ENCODE measurements at places on chromosomes 12 and 14. TPM values are rescaled to one million over a fixed set of nuclear protein-coding genes. Genes with fewer than 3 reads are reported as not detected.

GRCh38 chr12:5295151-5295550, 136.8 kb upstream of the NTF3 start:
- no peak overlapping the region for H3K4me3 ChIP-seq
- no peaks in the 10 kb centered on the region for H3K4me1 ChIP-seq
- H3K27me3 ChIP-seq, result no peaks in the 10 kb centered on the region
- H3K27ac ChIP-seq, result no peak overlapping the region
- DNase-seq, result no peak

DNA sequence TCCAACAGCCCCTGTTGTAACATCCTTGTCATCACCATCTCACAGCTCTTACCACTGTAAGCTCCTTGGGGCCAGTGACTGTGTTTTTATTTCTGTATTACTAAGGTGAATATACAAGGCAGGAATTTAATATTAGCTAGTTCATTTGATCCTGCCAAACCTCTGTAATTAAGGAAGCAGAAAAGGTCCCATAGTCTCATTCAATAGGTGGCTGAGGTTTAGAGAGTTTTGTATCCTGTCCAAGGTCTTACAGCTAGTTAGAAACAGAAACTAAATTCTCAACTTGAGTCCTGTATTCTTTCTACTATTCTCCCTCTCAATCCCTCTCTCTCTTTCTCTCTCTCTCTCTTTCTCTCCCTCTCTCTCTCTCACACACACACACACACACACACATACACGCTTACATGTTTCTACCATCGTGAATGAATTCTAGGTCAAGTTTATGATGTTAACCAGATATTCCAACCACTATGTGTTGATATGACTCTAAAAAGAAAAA, 543 bp upstream of the GLIPR1 start:
- peaks cover 64% of the 10 kb centered on the region for H3K4me1 ChIP-seq
- no peak for DNase-seq

GRCh38 chr12:129657179-129657578, 246.6 kb downstream of the TMEM132D start:
- no peaks in the 10 kb centered on the region for H3K27me3 ChIP-seq
- no peaks in the 10 kb centered on the region for H3K4me1 ChIP-seq
- DNase-seq, result no peak
- H3K27ac ChIP-seq, result no peak overlapping the region

DNA sequence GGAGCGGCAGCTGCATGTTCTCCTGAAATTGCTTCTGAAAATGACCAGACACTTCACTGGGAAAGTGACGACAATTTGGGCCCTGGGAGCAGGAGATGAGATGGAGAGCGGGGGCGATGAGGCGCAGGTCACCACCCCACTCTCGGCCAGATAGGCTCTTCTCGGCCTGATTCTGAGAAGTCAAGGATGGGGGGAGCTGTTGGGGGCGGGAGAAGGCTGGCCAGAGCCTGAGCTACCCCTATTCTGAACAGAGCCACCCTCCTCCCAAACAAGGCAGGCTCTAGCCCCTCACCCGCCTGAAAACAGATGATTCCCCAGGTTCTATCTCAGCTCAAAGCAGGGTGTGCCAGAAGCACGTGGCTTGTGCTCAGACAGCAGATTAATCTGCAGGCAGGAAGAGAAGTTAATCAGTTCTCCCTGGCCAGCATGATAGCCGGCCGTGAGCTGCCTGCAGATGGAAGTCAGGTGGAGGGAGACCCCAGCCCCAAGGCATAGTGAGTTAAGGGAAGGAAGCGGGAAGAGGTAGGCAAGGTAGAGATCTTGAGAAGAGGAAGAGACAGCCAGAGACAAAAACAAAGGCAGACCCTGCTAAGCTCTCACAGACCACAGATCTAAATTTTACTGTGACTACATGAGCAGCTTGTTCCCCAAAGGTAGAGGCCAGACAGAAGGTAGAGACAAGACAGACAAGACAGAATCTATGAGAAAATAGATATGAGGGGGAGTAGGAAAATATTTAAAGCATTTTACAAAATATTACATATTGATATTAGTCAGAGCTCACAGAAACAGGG, 10.9 kb upstream of the TAC3 start:
- peaks cover 46% of the 10 kb centered on the region for H3K4me1 ChIP-seq
- no peak for DNase-seq
- no peak overlapping the region for H3K27ac ChIP-seq
- H3K36me3 ChIP-seq, result no peaks in the 10 kb centered on the region

DNA sequence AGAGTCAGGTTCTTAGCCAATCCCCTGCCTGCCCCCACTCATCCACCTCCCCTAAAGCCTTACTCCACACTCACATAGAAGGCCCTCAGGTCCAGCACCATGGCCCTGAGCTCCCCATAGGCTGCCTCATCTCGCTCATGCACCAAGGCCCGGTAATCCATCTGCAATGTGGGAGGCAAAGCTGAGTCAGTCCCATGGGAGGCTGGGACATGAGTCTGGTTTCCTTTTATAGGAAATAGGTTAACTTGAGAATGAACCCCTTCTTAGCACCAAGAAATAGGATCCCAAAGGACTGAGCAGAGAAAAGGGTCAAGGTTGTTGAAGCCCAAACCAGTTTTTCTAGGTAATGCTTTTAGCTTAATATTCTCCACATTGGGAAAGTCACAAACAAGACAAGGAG, 2.1 kb upstream of the EMC9 start:
- peaks cover 28% of the 10 kb centered on the region for H3K36me3 ChIP-seq
- no peak overlapping the region for H3K27ac ChIP-seq
- H3K4me3 ChIP-seq, result no peak overlapping the region
- no peaks in the 10 kb centered on the region for H3K27me3 ChIP-seq

DNA sequence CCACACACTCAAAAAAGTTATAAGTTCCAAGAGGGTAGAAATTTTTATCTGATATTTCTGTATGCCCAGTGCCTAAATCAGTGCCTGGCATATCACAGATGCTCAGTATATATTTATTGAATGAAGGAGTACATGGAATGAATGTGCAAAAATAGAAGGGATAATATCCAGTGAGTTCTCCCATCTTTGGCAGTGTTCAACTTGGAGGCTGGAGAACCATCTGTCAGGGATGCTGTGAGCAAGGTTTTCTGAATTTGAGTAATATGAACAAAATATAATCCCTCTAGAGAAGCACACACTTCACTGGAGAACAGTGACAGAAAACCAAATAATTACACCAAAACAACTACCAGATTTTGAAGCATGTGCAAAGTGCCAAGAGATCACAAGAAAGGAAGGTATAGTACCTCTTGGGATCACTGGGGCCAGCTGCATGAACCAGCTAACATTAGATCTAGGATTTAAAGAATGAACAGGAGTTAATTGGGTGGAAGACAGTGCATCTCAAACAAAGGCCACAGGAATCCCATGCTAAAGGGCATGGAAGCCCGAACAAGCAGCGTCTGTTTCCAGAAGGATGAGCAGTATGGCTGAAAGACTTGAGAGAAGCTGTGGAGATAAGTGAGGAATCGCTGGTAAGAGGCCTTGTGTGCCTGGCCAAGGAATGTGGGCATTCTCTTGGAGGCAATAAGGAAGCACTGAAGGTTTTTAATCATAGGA, 11.5 kb downstream of the SLC8A3 start:
- DNase-seq, result no peak
- H3K27ac ChIP-seq, result no peak overlapping the region
- no peaks in the 10 kb centered on the region for H3K36me3 ChIP-seq
- no peak overlapping the region for H3K4me3 ChIP-seq

DNA sequence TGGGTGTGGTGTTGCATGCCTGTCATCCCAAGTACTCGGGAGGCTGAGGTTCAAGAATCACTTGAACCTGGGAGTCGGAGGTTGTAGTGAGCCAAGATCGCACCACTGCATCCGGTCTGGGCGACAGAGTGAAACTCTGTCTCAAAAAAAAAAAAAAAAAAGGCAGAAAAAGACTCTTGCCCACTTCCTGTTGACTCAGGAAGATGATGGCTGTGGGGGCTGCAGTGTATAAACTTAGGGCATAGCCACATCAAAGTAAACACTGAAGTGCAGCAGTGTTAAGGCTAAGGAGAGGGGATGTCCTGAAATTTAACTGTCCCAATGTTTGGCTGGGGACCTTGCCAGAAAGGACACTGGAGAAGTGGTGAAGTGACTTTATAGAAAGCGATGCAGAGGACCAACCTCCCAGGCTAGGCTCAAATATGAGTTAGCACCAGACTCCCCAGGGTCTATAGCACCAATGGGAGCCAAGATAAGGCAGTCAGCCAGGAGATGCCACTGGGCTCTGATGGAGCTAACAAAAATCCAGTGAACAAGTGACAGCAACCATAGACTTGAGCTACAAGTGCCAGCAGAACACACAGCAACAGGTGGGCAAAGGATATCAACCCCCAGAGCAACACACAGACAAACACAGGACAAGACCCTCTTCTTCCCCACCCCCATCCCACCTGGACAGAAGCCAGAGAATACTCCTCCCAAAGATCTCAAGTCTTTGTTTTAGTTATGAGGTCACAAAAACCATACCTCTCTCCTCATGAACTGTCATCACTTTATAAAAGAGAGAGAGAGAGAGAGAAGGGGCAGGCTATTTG, 28.0 kb downstream of the NELL2 start:
- H3K4me3 ChIP-seq, result peak overlapping the region; percentile 51
- no peaks in the 10 kb centered on the region for H3K36me3 ChIP-seq
- peak; percentile 87 for DNase-seq
- peaks cover 89% of the 10 kb centered on the region for H3K4me1 ChIP-seq

DNA sequence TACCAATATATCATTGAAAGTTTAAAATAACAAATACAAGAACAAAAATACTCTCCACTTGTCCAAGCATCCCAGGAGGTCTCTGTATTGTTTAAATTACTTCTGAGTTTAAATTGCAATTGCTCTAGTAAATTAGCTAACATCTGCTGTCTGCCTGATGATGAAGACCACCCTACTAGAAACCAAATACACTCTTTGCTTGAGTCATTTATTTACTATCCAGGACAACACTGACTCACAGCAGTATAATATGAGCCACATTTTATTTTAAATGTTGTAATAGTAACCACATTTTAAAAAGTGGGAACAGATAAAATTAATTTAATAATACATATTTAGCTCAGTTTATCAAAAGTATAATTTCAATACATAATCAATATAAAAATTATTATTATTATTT, 62.9 kb upstream of the EEA1 start:
- no peak for DNase-seq
- H3K36me3 ChIP-seq, result no peaks in the 10 kb centered on the region
- H3K27me3 ChIP-seq, result no peaks in the 10 kb centered on the region
- H3K4me1 ChIP-seq, result peaks cover 8% of the 10 kb centered on the region
- H3K4me3 ChIP-seq, result no peak overlapping the region

DNA sequence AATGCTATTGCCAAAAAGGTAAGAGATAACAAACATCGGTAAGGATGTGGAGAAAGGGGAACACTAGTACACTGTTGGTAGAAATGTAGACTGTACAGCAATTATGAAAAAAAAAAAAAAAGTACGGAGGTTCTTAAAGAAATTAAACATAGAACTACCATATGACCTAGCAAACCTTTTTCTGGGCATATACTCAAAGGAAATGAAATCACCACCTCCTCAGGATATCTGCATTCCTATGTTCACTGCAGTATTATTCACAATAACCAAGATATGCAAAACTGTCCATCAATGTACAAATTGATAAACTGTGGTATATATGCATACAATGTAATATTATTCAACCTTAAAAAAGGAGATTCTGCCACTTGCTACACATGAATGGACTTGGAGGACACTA, 60.7 kb downstream of the INSM2 start:
- no peaks in the 10 kb centered on the region for H3K27me3 ChIP-seq
- no peaks in the 10 kb centered on the region for H3K36me3 ChIP-seq
- no peaks in the 10 kb centered on the region for H3K4me1 ChIP-seq

DNA sequence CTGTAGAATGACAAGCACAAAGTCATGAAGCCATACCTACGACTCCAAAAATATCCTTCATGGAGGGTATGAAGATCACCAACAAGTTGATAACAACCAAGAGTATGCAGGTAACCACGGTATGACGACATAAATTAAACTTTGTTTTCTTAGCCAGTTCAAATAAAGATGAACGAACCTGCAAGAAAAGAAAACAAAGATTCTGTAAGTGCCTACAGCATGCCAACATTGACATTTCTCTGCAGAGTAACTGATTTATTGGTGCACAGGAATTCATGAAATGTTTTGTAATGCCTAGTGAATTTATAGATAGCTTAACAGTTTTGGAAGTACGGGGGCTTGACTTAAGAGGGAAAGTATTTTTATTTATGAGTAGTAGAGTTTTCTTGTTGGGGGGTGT, 71.0 kb downstream of the SLC38A1 start:
- no peak overlapping the region for H3K27ac ChIP-seq
- no peak for DNase-seq
- no peaks in the 10 kb centered on the region for H3K27me3 ChIP-seq
- peaks cover 54% of the 10 kb centered on the region for H3K36me3 ChIP-seq
- no peak overlapping the region for H3K4me3 ChIP-seq

GRCh38 chr14:72808564-72808963, 85.3 kb downstream of the DPF3 start:
- H3K4me1 ChIP-seq, result peaks cover 12% of the 10 kb centered on the region
- H3K4me3 ChIP-seq, result no peak overlapping the region
- no peak overlapping the region for H3K27ac ChIP-seq
- DNase-seq, result no peak
- no peaks in the 10 kb centered on the region for H3K27me3 ChIP-seq
- no peaks in the 10 kb centered on the region for H3K36me3 ChIP-seq

GRCh38 chr14:44412858-44413569, 94.1 kb downstream of the FSCB start:
- no peak overlapping the region for H3K4me3 ChIP-seq
- no peaks in the 10 kb centered on the region for H3K27me3 ChIP-seq
- H3K4me1 ChIP-seq, result no peaks in the 10 kb centered on the region
- H3K27ac ChIP-seq, result no peak overlapping the region
- H3K36me3 ChIP-seq, result no peaks in the 10 kb centered on the region

- H3K4me1 ChIP-seq, result no peaks in the 10 kb centered on the region
- no peak overlapping the region for H3K27ac ChIP-seq
- H3K36me3 ChIP-seq, result no peaks in the 10 kb centered on the region
- DNase-seq, result no peak
- H3K4me3 ChIP-seq, result no peak overlapping the region
- H3K27me3 ChIP-seq, result no peaks in the 10 kb centered on the region
Measured at GRCh38 chr12:30151831-30152230, 368.1 kb upstream of the TMTC1 start.

GRCh38 chr12:8455271-8455670, 491 bp upstream of the CLEC6A start:
- H3K36me3 ChIP-seq, result no peaks in the 10 kb centered on the region
- H3K4me1 ChIP-seq, result no peaks in the 10 kb centered on the region
- no peak overlapping the region for H3K27ac ChIP-seq
- DNase-seq, result no peak
- H3K4me3 ChIP-seq, result no peak overlapping the region

DNA sequence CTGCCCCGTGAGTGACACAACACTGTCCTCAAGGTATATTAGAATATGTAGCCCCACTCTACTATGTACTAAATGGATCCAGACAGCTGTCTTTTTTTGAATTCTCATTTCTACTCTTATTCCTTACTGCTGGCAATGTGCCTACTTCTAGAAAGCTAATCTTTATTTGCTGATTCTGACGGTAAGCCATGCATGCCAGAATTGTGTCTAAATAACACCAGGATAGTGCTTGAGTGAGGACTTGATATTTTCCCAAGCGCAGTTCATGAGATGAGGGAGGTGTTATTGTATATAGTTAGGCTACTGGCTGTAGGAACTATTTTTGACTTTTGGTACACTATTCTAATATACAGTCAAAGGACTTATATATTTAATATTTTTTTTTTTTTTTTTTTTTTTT, 316.2 kb upstream of the NAV3 start:
- H3K4me3 ChIP-seq, result no peak overlapping the region
- no peak overlapping the region for H3K27ac ChIP-seq
- H3K36me3 ChIP-seq, result no peaks in the 10 kb centered on the region
- H3K4me1 ChIP-seq, result no peaks in the 10 kb centered on the region
- H3K27me3 ChIP-seq, result no peaks in the 10 kb centered on the region
- DNase-seq, result no peak

KIF5A gene
- total RNA-seq, result 2.1 TPM

DBX2 gene
- not detected for total RNA-seq

MYH6 gene
- total RNA-seq, result not detected

FSCB gene
- not detected for total RNA-seq

ATP5F1B gene
- 960 TPM for total RNA-seq

LBHD2 gene
- not detected for total RNA-seq
